Naive thymus-derived CD8-positive, alpha-beta T cell (primary cell): ENCODE measurements at places on chromosomes 13 and 19. TPM values are rescaled to one million over a fixed set of nuclear protein-coding genes. Genes with fewer than 3 reads are reported as not detected.

GRCh38 chr13:22455036-22455435, 725.7 kb upstream of the SGCG start:
- DNase-seq: no peak

Gene GIPR
- total RNA-seq: 10.4 TPM

- DNase-seq: peak; percentile 69
Observed at GRCh38 chr19:45076029-45076850, at the start of gene ZNF296. Gene ZNF296, minus strand, starts transcription at chr19:45076478. Its CDS starts 105 bp downstream, at chr19:45076373.

- no peak for DNase-seq
Observed at GRCh38 chr13:73250061-73250460, 191.3 kb downstream of the KLF5 start.

DNA sequence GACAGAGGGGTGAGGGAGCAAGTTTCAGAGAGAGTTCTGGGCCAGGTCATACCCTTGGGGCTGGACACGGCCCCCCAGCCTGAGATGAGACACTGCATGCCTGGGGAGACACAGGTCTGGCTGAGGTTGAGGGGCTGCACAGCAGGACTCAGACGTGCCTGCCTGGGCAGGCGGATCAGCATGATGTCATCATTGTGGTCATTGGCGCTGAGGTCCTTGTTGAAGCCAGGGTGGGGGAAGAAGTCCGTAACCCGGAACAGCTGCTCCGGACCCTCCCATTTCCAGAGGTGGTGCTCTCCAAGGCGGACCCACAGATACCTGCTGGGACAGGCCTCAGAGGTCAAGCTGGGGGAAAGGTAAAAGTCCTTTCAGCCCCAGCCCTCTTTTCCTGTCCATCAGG, 5.0 kb upstream of the KLK8 start:
- DNase-seq: no peak

DNA sequence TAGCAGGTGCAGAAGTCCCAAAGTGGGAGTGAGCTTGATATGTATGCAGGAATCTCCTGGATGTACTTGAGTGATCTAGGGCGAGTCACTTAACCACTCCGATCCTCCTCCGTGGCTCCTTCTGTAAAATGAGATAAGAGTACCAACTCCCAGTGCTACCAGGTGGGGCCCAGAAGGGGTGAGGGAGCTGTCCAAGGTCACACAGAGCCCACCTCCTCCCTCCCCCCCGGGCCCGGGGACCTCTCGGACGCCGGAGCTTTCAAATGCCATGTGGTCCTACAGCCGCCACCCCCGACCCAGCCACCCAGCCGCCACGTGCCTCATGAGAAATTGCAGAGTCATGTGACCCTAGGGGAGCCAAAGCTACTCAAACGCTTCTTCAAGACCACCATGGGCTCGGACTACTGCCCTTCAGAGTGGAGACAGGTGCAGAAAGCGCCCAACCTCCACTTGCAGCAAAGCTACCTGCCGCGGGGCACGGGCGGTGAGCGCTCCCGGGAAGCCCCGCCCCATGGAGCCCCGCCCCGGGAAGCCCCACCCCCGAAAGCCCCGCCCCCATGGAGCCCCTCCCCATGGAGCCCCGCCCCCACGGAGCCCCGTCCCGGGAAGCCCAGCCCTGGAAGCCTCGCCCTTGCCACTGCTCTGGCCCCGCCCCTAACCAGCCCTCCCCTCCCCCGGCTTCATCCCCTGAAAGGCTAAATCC, 10.1 kb upstream of the ZNF358 start:
- DNase-seq: no peak

DNA sequence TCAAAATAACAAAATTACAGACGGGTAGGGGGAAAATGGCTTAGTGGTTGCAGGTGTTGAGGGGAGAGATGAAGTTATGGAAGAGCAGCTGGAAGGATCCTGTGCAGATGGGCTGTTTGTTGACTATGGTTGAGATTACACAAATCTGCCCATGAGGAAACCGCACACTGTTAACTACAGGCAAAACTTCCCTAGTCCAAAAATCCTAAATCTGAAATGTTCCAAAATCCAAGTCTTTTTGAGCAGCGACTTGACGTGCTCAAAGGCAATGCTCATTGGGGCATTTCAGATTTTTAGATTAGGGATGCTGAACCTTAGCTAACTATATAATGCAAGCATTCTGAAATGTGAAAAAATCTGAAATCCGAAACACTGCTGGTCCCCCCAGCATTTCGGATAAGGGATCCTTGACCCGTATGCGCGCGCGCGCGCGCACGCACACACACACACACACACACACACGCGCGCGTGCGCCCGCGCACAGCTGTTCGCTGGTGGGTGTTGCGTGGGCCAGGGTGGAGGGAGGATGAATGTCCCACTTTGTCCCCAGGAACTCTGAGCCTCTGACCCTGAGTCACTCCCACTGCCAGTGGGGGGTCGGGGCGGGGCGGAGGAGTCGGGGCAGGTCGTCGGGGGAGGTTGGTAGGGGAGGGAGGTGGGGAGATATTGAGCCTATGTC, 6.8 kb downstream of the F2RL3 start:
- no peak for DNase-seq

Gene PPM1N
- total RNA-seq: 12.4 TPM

DNA sequence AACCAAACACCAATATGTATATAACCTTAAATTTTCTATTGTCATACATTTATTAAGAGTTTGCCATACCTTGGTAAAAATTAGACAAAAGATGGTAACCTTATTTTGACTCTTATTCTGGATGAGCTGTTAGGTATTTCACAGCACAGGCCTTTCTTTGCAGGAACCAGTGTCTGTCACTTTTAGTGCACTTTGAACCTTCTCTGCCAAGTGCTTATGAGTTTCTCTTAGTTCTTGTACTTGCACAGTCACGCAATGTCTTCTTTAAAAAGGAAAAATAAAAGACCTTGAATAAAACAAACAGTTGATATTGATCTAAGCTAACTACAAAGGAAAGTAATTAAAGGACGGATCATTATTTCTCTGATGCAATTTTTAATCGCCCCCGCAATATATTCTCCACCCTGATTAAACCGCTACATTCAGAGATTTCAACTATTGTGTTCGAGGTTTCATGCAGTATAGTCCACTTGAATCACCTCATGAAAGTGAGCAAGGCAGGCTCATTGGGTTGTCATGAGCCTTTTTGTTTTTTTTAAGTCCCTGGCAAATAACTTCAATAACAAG, 534.5 kb downstream of the KLF5 start:
- DNase-seq: no peak

- peak; percentile 55 for DNase-seq
Observed at GRCh38 chr19:18194554-18195238, 1.7 kb downstream of the MPV17L2 start.

DNA sequence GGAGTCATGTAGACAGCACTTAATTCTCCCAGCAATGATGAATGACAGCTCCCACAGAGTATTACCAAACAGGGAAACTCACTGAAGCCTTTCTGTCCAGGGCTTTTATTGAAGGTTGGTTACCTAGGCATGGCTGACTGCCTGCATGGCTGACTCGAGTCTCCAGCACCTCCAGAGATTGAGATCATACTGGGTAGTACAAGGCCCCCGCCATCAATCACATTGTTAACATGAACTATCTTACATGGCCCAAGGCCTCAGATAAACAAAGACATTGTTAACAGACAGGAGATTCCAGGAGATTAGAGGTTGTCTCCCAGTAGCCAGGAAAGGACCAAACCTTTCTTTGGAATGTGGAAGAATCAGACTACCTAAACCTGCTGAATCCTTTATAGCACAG, 128.3 kb upstream of the LSM14A start:
- no peak for DNase-seq

DNA sequence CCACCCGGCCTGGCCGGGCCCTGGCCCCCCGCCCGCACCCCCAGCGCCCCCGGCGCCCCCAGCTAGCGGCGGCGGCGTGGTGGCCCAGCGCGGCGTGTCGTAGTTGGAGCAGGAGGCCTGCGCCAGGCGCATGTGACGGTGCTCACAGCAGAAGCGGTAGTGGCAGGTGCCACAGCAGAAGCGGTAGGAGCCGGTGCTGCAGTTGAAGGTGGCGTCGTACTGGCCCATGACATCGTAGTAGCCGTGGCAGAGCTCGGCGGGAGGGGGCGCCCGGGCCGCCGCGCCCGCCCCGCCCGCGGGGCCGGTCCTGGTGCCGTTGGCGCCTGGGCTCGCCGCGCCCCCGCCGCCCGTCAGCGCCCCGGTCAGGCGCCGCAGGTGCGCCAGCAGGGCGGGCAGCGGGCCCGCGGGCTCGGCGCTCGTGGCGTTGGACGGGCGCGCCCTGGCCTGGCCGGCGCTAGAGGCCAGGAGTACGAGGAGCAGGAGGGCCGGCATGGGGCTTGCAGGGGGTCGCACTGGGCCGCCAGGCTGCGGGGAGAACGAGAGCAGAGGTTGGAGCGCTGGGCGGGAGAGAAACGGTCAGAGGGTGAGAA, 633 bp downstream of the SHISA7 start:
- no peak for DNase-seq

Gene IGSF23
- not detected for total RNA-seq

DNA sequence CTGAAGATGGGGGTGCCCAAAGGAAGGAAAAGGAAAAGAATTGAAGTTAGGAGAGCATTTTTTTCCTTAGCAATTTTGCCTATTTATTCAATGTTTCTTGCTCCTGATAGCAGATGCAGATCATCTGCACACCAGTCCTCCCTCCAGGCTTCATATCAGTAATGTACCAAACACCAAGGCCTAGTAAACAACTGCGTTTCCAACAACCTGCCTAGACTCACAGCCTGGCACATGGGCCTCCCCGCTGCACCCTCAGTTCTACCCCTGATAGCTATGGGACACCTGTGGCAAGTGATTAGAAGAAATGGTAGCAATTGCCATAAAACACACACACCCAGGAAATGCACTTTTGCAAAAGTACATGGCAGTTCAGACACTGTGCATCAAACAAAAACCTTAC, 30.4 kb upstream of the HMGB1 start:
- DNase-seq: no peak

Gene KASH5
- total RNA-seq: 0.36 TPM

DNA sequence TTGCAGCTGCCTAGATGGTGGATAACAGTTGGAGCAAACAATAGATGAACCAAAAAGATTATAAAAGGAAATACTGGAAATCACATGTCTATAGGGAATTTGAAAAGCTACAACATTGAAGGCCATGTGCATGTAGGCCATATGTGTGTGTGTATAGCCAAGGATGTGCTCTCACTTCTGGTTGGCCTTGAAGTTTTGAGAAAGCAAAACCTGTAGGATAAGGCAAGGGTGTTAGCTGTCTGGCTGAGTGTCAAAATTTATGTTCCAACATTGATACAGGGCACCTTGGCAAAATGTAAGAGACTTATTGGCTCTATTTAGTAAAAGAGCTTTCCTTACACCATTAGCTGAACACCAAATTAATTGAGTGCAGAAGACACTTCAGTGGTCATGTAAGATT, 1723.6 kb upstream of the PCDH20 start:
- no peak for DNase-seq

Gene LYPD3
- total RNA-seq: 5.4 TPM

DNA sequence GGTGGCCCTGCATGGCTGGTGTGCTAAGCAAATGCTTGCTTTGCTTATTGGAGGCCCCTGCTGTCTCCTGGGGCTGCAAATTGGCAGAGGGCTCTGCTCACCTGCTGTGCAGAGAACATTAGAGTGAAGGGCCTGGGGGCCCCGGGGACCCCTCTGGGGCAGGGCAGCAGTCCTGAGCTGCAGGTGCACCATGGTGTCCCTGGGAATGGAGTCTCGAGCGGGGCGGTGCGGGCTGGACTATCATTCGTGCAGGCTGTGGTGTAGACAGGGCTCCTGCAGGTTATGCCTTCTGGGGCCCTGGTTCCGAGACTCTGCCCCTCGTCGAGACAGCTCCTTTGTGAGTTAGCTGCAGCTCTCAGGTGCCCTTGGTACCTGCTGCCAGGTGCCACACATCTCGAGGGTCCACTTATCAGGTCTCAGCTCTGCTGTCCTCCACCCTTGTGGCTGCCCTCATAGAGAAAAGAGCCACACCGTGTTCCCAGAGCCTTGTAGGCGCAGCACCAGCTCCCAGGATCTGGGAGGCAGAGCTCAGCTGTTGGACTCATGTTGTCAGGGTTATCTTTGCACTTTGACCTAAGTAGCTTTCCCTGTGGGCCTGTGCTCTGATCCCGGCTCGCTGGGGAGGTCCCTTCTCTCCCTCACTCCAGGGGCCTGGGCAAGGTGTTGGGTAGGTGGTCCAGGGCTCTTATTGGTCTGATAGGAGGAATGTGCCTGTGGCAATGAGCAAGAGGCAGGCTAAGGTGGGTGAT, 58.0 kb upstream of the ZNF536 start:
- no peak for DNase-seq

GRCh38 chr19:42333975-42334696, 8.7 kb downstream of the MEGF8 start:
- no peak for DNase-seq

DNA sequence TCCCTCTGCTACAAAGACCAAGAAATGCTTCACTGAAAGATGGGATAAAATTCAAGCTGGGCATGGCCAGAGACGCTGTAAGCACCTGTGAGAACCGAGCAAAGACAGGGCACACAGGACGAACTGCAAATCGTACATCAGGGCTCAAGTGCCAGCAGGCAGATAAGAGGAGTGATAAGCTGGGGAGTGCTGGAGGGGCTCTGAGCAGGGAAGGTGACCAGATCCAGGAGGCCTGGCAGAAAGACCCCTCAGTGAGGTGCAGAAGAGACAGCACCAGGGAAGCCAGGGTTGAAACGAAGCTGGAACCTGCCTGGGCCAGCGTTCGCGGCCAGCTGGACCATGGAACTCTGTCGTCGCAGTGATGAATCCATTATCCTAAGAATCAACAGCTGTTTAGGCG, 10.2 kb downstream of the RAB20 start:
- no peak for DNase-seq

- peak; percentile 66 for DNase-seq
Observed at GRCh38 chr19:48419158-48419920, 25.9 kb downstream of the GRIN2D start.

DNA sequence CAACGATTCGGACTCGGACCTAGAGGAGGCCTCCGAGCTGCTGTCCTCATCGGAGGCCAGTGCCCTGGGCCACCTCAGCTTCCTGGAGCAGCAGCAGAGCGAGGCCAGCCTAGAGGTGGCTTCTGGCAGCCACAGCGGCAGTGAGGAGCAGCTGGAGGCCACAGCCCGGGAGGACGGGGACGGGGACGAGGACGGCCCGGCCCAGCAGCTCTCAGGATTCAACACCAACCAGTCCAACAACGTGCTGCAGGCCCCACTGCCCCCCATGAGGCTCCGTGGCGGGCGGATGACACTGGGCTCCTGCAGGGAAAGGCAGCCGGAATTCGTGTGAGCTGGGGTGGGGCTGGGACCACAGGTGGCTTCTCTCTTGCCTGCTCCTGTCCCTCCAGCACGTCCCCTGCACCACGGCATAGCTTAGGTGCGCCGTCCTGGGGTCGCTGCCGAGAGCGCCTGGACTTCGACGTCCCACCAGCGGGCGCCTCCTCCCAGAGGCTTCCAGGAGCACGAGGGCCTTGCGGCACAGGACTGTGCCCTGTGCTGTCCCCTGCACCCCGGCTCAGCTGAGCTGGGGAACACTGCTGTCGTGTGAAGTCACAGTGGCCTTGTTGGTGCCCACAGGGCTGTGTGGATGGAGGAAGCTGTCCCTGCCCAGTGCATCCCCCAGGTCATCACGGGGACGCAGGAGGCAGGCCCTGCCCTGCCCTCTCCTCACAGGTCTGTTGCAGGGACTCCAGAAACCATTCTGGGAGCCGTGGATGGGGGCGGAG, 9.3 kb downstream of the POLR2E start:
- DNase-seq: no peak

- no peak for DNase-seq
Observed at GRCh38 chr13:19622193-19622592, 11.3 kb upstream of the MPHOSPH8 start.
